ENCODE measurements at places on chromosomes 1 and 21. TPM values are rescaled to one million over a fixed set of nuclear protein-coding genes. Genes with fewer than 3 reads are reported as not detected.

The PSMA5 gene
- 49.4 TPM for total RNA-seq

The ATP8B2 gene
- 11.3 TPM for total RNA-seq

The PAQR6 gene
- total RNA-seq, result not detected

The PCSK9 gene
- 39.8 TPM for total RNA-seq

The HUNK gene
- total RNA-seq, result under 0.01 TPM

The RNU1-1 gene
- under 0.01 TPM for total RNA-seq

The LRRN2 gene
- not detected for total RNA-seq

The LAMC2 gene
- total RNA-seq, result 656 TPM

The GJA8 gene
- not detected for total RNA-seq

The TENT5C gene
- 0.24 TPM for total RNA-seq

The CRNN gene
- 0.85 TPM for total RNA-seq

The ANXA9 gene
- not detected for total RNA-seq

The LCE2B gene
- not detected for total RNA-seq

The CDA gene
- 2.6 TPM for total RNA-seq

The CYYR1 gene
- total RNA-seq, result 1.1 TPM

The SYT14 gene
- 1.7 TPM for total RNA-seq

The PDZK1 gene
- total RNA-seq, result under 0.01 TPM

The C1orf87 gene
- not detected for total RNA-seq

The MARK1 gene
- total RNA-seq, result 4.1 TPM

The PADI3 gene
- total RNA-seq, result 0.43 TPM

The LIN28A gene
- not detected for total RNA-seq

The LHX8 gene
- total RNA-seq, result under 0.01 TPM

The TGFB2 gene
- 10.6 TPM for total RNA-seq

The KCNJ9 gene
- total RNA-seq, result 0.21 TPM

The EXTL1 gene
- not detected for total RNA-seq

The ST6GALNAC5 gene
- total RNA-seq, result 9.2 TPM

The SLC44A3 gene
- total RNA-seq, result 9.2 TPM

The AUNIP gene
- total RNA-seq, result 2.8 TPM

The TRAF3IP3 gene
- not detected for total RNA-seq

The ZBTB37 gene
- total RNA-seq, result 2.9 TPM

The HES5 gene
- 5.1 TPM for total RNA-seq

The S100A12 gene
- 1.7 TPM for total RNA-seq

The C1orf94 gene
- total RNA-seq, result not detected

The MTARC1 gene
- total RNA-seq, result 3.1 TPM

The PPM1J gene
- 5.1 TPM for total RNA-seq

The NBPF20 gene
- total RNA-seq, result 1.2 TPM

The LCE6A gene
- total RNA-seq, result not detected

The ZNF362 gene
- total RNA-seq, result 1.3 TPM

The RGSL1 gene
- not detected for total RNA-seq

The HLX gene
- not detected for total RNA-seq

The SHE gene
- 0.24 TPM for total RNA-seq

The TSSK3 gene
- not detected for total RNA-seq

The CD247 gene
- total RNA-seq, result not detected

The BLACAT1 gene
- 0.24 TPM for total RNA-seq

The KRTAP6-2 gene
- total RNA-seq, result not detected

The SRGAP2B gene
- 25.5 TPM for total RNA-seq

The RSPH1 gene
- 0.43 TPM for total RNA-seq

The SLAMF9 gene
- 12.1 TPM for total RNA-seq

The LCE1F gene
- total RNA-seq, result not detected

Measured in tracheal epithelial cell (primary cell).